ENCODE measurements at places on chromosomes 11 and 22.

GRCh38 chr11:126410649-126411048, 55.2 kb downstream of the ST3GAL4 start:
- no peak for DNase-seq

GRCh38 chr11:86933891-86934581, 21.2 kb downstream of the FZD4 start:
- DNase-seq, result no peak

- DNase-seq, result no peak
Observed at GRCh38 chr11:108694846-108695245, 30.0 kb downstream of the DDX10 start.

GRCh38 chr11:1570001-1570453, 2.0 kb downstream of the DUSP8 start:
- DNase-seq, result no peak

GRCh38 chr11:133007027-133007584, 525.2 kb downstream of the OPCML start:
- DNase-seq, result no peak

Data from left colon (tissue), 2 donors.